ENCODE measurements at places on chromosomes 4 and X.

- peak; percentile 39 for DNase-seq
These were observed 42.5 kb downstream of the LAMP2 start for GRCh38 chrX:120426599-120426998.

- no peak for DNase-seq
These were observed 460.8 kb downstream of the SLITRK2 start for GRCh38 chrX:146278381-146278780.

- DNase-seq = no peak
These were observed 142.9 kb downstream of the BCOR start for GRCh38 chrX:39954851-39955250.

GRCh38 chr4:22072240-22072639 is 123.7 kb upstream of the KCNIP4 start:
- no peak for DNase-seq

GRCh38 chr4:41189076-41189475 is 25.3 kb downstream of the APBB2 start:
- no peak for DNase-seq

GRCh38 chrX:49276671-49277534 is 7.3 kb downstream of the PPP1R3F start:
- no peak for DNase-seq

DNA sequence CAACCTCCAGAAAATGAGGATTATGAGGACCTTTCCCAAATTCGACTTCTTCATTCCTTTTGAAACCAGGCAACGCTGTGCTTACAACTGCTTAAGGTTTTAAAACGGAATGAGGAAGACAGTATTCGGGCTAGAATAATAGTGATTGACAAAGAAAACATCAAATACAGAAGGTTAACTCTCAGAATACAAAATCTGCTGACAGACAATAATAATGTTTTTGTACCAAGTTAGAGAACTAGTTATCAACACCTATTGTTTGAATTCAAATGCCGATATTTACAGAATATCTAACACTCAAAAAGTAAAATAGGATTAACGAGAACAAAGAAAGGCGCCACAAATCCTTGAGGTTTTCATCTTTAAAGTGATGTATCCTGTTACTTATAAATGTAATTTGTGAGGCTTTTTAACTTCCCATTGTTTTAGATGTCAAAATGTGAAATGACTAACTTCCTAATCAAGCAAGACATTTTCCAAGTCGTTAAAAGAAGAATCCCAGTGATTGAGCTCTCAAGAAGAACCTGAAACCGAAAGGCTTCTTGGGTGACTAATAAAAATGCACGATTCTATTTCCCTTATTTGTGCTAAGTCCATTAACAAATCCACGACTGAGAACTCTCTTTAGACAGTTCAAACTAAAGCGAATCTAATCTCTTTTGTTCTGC is 118.3 kb downstream of the SORBS2 start:
- DNase-seq = no peak
